Inflammatory macrophage treated with lipopolysaccharide for 1 hour (primary cell): ENCODE measurements at places on chromosomes 7 and 10.

DNA sequence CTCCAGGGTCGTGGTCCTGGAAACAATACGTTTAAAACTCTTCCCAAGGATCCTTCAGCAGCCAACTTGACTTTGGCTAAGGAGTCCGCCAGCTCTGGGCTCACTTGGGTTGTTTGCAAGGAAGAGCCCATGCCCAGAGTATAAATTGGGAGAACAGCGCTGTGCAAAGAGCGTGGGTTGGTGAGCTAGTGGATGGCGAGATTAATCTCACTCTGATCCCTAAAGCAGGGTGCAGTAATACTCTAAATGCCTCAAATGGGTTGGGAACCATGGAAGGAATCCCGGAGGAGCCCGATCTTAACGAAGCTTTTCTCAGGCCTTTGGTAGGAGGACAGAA, 495 bp upstream of the SDHAF3 start:
- no peak for DNase-seq

GRCh38 chr10:100208276-100208675, 21.1 kb downstream of the CHUK start:
- DNase-seq: no peak

GRCh38 chr7:25949736-25950487, 202.1 kb upstream of the NFE2L3 start:
- no peak for DNase-seq

DNA sequence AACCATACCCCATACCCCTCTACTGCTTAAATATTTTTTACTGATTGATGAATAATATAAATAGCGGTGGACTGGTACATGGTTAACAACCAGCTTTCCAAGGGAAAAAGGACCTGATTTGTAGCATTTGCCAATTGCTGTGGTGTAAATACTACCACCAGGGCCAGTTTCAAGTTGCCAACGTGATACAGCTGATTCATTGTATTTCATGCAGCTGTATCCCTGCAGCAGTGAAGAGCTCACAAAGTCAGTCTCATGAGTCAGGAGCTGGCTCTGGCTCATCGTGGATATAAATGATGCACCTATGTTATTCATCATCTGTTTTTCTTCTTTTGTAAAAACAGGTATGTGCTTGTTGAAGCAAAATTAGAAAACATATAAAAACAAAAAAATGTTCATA, 15.2 kb downstream of the CALML5 start:
- no peak for DNase-seq

GRCh38 chr7:134691546-134692343, 45.1 kb downstream of the BPGM start:
- no peak for DNase-seq

DNA sequence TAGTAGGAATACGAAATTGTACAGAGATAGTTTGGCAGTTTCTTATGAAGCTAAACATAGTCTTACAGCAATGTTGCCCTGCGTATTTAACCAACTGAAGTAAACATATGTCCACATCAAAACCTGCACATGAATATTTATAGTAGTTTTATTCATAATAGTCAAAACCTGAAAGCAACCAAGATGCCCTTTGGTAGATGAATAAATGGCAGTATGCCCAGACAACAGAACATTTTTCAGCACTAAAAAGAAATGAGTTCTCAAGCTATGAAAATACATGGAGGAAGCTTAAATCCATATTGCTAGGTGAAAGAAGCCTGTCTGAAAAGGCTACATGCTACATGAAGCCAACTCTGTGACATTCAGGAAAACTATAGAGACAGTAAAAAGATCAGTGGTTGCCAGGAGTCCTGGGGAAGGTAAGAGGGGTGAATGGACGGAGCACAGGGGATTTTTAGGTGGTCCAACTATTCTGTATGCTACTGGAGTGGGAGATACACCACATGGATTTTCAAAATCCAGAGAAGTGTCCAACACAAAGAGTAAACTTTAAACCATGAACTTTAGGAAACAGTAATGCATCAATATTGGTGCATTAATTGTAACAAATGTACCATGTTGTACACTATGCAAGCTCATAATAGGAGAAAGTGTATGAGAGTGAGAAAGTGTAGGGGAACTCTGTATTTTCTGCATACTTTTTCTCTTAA, 17.6 kb downstream of the GPRIN2 start:
- DNase-seq: no peak

DNA sequence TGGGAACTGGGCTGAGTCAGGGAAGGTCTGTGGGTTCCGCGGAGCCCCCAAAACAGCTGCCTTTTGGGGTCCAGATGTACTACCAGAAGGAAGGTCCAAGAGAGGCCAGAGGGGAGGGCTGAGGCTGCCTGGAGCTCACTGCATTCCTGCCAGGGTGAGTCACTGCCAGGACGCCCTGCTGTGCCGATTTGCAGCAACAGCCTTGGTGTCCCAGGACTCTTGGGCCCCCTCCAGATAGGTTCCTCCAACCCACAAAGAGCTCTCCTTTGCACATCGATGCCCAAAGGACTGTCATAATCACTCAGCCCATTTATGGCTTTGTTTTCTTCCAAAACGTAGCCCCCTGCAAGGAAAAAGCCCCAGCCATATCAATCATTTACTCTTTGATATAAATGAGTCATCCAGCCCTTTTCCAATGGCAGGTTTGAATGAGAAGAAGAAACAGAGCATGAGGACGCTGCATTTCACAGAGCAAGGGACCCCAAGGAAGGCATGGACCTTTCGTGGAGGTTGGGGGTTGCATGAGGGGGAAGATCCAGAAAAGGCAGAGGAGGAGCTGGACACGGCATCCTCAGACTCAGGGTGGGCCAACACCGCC, 32.2 kb upstream of the COL13A1 start:
- DNase-seq: no peak

GRCh38 chr10:5530846-5531557, 6.2 kb downstream of the CALML3 start:
- no peak for DNase-seq

DNA sequence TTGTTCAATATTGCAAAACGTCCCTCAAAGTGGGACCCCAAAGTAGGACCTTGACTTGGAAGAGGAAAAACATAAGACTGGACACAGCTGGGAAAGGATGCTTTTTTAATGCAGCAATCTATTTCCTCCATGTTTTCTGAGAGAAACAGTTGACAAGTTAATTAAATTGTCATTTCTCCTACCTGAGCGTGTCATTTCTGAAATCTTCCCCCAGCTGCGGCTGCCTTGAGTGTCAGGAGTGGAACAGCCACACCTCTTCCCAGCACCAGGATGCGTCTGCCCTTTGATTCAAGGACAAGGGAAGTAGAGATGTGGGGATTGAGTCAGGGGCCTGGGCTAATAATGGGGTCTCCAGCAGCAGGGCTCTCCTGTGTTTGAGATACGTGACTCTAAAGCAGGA, 171.3 kb downstream of the HECW1 start:
- no peak for DNase-seq

GRCh38 chr7:84633-85020, 107.7 kb upstream of the FAM20C start:
- no peak for DNase-seq

GRCh38 chr7:133070562-133070961, 11.3 kb downstream of the CHCHD3 start:
- DNase-seq: no peak

- no peak for DNase-seq
These were observed 11.1 kb downstream of the LIPA start for GRCh38 chr10:89240519-89240918.

- DNase-seq: no peak
These were observed 2.1 kb downstream of the SP4 start for GRCh38 chr7:21429786-21430574.

GRCh38 chr10:119341459-119342301, 134.3 kb downstream of the GRK5 start:
- no peak for DNase-seq

DNA sequence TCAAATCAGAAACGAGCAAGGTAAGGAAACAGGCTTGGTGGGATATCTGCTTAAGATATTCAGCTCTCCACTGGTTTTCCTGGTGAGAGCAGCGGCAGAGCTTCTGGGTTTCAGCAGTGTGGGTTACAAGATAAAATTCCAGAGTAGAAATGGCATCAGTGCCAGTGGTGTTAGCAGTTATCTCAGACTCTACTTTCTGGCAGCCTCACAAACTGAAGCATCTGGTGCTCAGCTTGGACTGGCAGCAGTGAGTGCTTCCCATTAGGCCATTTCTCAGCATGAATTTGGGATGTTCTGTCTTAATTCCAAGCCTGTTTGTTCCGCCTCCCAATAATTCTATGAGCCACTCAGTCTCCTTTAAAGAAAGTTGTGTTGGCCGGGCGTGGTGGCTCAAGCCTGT, 6.9 kb upstream of the GSTO2 start:
- DNase-seq: no peak

DNA sequence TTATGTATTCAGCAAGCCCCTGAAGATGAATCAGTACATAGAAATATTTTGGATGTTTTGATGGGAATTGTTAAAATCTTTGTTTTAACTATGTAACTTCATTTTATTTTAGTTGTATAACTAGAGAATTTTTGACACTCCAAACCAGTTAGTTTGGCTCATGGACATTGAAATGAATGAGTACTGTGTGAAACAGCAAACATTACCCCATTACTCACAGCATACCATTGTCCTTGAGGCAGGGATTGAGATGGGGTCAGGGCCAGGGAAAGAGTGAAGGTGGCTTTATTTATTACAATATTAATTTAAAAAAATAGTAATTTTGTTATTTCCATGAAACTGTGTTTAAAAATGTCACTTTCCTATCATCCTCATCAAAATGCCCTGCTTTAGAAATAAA, 4.8 kb upstream of the BMPER start:
- no peak for DNase-seq

DNA sequence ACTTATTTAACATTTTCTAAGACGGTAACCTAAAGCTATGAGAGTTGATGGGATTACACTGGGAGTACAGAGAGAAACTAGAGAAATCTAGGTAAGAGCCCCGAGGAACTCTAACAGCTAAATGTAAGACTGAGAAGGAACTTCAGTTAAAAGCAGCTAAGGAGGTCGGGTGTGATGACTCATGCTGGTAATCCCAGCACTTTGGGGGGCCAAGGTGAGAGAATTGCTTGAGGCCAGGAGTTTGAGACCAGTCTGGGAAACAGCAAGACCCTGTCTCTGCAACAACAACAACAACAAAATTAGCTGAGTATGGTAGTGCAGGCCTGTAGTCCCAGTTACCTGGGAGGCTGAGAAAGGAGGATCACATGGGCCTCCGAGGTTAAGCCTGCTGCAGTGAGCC, 24.0 kb downstream of the FRA10AC1 start:
- no peak for DNase-seq

- no peak for DNase-seq
These were observed 54.4 kb upstream of the FAM133B start for GRCh38 chr7:92644406-92645113.

- DNase-seq: no peak
These were observed 125.3 kb downstream of the CUX1 start for GRCh38 chr7:101942603-101943210.

GRCh38 chr7:93958216-93958615, 36.7 kb downstream of the GNG11 start:
- DNase-seq: no peak

- DNase-seq: no peak
These were observed 33.6 kb downstream of the SUFU start for GRCh38 chr10:102537367-102537766.

GRCh38 chr10:120181154-120181553, 275.9 kb upstream of the PLPP4 start:
- DNase-seq: no peak

GRCh38 chr7:92590711-92591310, 621 bp upstream of the FAM133B start:
- DNase-seq: no peak

DNA sequence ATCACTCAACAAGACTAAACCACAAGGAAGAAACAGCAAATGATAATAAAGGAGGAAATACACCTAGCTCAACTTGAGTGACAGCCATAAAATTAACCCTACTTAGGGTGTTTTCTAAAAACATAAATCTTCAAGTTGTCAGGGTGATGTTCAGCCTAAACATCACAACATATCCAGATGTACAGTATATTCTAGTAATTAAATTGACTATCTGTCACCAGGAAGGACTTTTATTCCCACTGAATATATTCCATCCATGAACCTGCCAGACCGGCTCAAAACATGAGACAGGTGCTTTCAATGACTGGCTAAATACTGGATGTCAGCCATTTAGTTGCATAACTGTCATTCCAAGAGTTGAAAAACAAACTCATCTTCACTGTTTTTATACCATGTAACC, 298.1 kb upstream of the NEBL start:
- no peak for DNase-seq
